ENCODE measurements at places on chromosomes 6 and 20.
A peak's percentile ranks its signal among the peaks of the same experiment; 100 is the strongest.

DNA sequence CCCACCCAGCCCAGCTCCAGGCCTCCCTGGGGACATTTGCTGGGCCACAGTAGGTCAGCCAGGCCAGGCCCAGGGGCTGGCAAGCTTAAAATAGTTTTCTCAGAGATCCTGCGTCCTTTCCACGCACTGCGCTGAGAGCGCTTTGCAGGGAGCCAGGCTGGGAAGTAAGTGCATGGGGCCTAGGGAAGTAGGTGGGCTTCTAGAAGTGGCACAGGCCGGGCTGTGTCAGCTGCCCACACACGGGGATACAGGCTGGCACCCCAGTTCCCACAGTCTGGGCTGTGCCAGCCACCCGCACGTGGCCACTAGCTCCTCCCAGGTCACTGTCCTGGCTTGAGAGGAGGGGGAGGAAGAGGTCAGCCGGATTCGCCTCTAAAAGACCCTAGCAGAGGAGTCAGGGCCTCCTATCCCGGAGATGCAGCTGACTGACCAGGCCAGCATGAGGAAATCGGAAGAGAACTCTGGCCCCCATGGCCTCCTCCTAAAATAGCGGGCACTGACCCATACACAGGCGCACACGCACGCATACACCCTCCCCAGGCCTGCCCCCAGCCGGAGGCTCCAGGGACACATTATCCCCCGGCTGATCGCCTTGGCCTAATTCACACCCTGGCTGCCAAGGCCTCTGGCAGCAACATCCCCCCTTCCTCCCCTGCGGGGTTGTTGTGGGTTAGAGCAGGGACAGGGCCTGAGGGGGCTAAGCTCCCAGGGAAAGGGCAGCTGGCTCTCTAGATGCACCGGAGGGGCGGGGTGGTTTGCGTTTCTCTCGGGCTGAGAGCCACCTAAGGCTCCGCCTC is 5.4 kb downstream of the SLCO4A1 start:
- DNase-seq: no peak

- no peak for DNase-seq
These were observed 22.3 kb downstream of the NRN1 start for GRCh38 chr6:5984150-5985089.

DNA sequence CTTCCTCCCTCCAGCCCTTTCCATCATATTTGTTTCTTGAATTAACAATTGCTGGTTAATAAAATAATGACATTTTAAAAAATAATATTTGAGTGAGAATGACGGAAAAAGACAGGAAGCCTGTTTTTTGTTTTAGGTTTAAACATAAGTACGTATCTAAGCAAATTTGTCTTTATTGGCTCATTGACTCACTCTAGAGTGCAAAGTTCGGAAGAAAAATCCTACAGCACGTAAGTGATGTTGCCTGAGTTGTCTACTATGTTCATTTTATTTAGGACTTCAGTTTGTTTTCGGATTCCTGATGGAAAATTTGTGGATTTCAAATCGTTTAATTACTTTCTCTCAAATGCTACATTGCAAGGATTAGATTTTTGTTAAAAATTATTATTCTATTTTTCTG is 1435.7 kb upstream of the ADGRB3 start:
- no peak for DNase-seq

GRCh38 chr20:11738852-11739251 is 178.8 kb upstream of the BTBD3 start:
- no peak for DNase-seq

DNA sequence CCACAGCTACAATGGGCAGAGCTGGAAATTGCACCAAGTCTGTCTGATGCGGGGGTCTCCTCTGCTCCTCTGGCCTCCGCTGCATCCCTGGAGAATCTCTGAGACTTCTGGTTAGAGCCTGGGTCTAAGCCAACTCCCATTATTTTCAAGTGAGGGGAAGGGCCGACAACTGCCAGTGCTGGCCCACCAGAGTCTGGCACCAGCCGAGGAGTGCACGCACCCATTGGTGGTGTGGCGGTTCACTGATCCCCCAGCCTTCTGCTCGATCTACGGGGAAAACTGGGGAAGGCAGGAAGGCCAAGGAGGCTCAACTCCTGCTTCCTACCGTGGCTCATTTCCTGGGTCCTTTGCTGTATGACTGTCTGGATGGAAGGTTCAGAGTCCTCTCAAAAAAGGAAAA is 6.2 kb downstream of the NQO2 start:
- DNase-seq: no peak

- DNase-seq: peak; percentile 4
These were observed at the start of gene WFDC2 for GRCh38 chr20:45469336-45470261. WFDC2 (plus strand) TSS chr20:45469753; CDS start chr20:45469782, 29 bp downstream.

- no peak for DNase-seq
These were observed 60.7 kb upstream of the TULP4 start for GRCh38 chr6:158251565-158251964.

DNA sequence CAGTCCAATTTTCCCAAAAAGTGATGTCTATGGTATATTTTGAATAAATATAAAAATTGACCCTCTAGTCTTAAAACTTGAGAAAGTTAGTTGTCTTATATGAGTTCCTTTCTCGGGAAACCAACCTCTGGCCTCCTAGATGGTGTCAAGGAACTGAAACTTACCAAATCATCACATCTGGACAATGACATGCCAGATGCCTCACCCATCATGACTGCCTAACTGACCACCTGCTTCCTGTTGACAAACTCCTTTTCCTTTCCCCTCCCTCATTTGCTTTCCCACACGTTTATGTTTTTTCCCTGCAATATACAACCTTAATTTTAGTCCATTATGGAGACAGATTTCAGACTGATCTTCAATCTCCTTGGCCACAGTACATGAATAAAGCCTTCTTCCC is 731.0 kb downstream of the EPHA7 start:
- DNase-seq: peak; percentile 4

DNA sequence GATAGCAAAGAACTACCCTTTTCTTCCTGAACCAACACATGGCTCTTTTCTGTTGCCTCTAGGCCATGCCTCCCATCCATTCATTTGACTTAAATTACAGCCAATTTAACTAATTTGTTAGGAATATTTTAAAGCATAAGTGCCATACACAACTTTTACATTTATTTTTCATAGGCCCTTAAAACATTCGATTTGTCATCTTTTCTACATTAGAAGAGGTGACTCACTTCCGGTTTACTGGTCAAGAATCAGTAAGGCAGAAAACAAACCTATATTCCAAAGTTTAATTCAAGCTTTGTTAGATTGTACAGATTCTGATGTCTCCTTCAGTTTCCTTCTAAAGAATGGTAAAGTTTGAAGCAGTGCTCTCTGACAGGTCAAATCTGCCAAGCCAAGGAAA is 344.3 kb downstream of the SAMD5 start:
- no peak for DNase-seq

- no peak for DNase-seq
These were observed 11.6 kb downstream of the GMPR start for GRCh38 chr6:16249971-16250370.

- DNase-seq: no peak
These were observed 12.6 kb downstream of the TCP11 start for GRCh38 chr6:35128496-35128895.

DNA sequence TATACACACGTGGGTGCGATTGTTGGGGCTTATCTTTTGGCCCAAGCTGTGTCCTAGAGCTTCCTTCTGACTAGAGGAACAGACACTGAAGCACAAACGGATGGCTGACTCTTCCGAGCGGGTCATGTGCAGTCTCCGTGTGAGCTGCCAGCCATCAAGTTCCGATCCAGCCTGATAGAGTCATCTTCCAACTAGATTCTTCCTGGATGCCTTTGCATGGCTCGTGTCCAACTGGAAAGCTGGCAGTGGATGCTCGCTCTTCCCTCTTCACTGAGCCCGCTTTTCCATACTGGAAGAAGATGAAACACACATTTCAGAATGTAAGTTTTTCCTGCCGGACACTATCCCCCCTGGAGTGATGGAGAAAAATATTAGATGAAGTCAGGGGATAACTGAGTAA is 148.1 kb downstream of the SCML4 start:
- no peak for DNase-seq

GRCh38 chr6:112026933-112027332 is 27.0 kb upstream of the CCN6 start:
- no peak for DNase-seq

- no peak for DNase-seq
These were observed 51.7 kb downstream of the MOCS1 start for GRCh38 chr6:39882531-39882899.

DNA sequence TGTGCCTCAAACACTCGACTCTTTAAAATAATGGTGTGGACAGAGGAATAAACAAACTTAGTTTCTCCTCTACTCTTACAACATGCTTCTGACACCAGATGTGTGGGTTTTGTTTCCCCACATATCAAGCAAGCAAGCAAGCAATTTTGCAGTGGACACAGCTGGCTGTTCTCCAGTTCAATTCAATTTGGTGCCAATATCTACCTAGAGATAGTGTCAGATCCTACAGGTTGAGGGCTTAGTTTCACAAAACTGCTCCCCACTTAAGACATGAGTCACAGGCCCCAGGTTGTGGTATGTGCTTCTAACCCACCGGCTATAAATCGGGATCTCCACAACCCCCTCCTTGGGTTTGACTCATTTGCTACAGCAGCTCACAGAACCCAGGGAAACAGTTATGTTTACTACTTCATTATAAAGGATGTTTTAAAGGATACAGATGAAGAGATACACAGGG is 131.4 kb upstream of the TRAF3IP2 start:
- no peak for DNase-seq

DNA sequence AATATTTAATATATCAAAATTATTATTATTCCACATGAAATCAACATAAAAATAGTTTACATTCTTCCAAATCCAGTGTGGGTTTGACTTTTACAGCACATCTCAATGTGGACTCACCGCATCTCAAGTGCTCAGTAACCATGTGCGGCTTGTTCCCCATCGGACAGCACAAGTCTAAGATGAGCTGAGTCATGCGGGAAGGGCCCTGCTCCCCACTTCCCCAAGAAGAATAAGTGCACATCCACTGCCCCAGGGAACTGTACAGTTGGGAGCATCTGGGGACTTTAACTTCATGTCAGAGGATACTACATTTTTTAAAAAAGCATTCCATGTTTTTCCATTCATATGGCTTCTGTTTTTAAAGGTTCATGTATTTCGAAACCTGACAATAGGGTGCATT is 325.6 kb downstream of the BTBD3 start:
- DNase-seq: no peak

DNA sequence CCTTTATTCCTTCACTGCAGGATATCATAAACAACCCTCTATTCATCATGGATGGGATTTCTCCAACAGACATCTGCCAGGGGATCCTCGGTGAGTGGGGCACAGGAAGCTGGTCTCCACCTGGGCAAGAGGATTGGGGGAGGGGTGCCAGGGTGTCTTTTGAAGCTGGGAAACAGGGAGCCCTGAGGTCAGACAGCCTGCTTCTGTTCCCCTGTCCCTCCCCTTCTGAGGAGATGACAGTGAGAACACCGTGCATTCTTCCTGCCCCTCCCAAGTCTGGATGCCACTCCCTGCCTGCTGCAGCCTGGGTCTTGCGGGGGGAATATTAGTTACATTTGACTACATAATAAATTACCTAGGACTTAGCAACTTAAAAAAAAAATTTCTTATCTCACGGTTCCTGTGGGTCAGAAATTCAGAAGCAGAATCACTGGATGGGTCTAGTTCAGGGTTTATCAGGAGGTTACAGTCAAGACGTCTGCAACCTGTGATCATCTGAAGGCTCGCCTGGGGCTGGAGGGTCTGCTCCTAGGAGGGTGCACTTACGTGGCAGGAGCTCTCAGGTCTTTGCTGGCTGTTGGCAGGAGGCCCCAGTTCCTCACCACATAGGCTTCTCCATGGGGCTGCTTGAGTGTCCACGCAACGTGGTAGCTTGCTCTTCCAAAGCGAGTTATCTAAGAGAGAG is 11.4 kb downstream of the CAPN11 start:
- no peak for DNase-seq

DNA sequence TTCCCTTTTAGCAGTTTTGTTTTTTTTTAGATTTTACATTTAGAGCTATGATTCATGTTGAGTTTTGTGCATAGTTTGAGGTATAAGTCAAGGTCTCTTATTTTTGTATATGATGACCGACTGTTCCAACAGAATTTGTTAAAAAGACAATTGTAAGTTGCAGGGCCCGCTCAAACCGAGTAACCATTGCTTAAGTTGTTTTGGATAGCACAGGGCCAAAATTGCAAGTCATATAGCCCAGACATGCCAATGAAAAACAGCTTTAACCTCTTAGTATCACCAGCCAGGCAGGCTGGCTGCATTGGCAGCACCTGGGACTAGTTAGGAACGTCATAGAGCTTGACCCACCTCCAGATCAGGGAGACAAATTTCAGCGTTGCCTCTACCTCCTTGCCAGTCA is 47.3 kb downstream of the PFDN4 start:
- DNase-seq: no peak

DNA sequence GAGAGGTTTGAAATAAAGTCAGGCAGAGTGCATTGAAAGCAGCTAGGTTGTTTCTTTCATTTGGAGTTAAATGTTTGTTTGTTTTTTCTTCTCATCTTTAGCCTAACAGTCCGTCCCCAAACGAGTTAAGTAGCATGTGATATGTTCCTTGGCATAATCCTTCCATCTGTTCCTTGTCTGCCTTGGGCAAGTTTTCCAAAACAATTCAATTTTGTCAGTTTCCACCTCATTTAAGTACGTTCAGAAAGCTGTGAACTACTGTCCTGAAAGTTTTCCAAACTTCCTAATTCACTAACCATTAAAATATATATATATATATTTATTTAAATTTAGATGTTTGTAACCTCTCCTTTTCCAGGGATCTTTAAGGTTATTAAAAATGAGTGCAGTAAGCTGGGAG is 61.8 kb upstream of the HDAC2 start:
- peak; percentile 40 for DNase-seq

GRCh38 chr6:154797857-154798256 is 64.6 kb downstream of the SCAF8 start:
- no peak for DNase-seq

- no peak for DNase-seq
These were observed 190.9 kb downstream of the LAMA2 start for GRCh38 chr6:129073691-129074395.

GRCh38 chr6:57019434-57019833 is 27.1 kb upstream of the KIAA1586 start:
- no peak for DNase-seq
